ENCODE measurements at places on chromosomes 12 and 14. TPM values are rescaled to one million over a fixed set of nuclear protein-coding genes. Genes with fewer than 3 reads are reported as not detected.

The SRRM4 gene
- total RNA-seq = not detected

The GPR33 gene
- total RNA-seq = not detected

The MED13L gene
- 26.2 TPM for total RNA-seq

The MYH7 gene
- 0.01 TPM for total RNA-seq

The PTPRO gene
- 0.05 TPM for total RNA-seq

The SLC24A4 gene
- total RNA-seq = 0.40 TPM

The ART4 gene
- total RNA-seq = not detected

The KRT72 gene
- not detected for total RNA-seq

The CIT gene
- 13.1 TPM for total RNA-seq

The ENDOU gene
- not detected for total RNA-seq

The PDE3A gene
- 2.9 TPM for total RNA-seq

The CISTR gene
- not detected for total RNA-seq

The FAM186B gene
- 0.11 TPM for total RNA-seq

The GPR68 gene
- 0.30 TPM for total RNA-seq

The CLEC6A gene
- total RNA-seq = not detected

The FBXO34 gene
- 12.0 TPM for total RNA-seq

The MYO1A gene
- 0.34 TPM for total RNA-seq

The SLCO1A2 gene
- total RNA-seq = not detected

The MDGA2 gene
- total RNA-seq = not detected

The KRT71 gene
- total RNA-seq = not detected

The OR4E2 gene
- not detected for total RNA-seq

The SHMT2 gene
- total RNA-seq = 129 TPM

The GALNT4 gene
- total RNA-seq = 12.9 TPM

The ZFHX2 gene
- total RNA-seq = 0.95 TPM

The MFAP5 gene
- total RNA-seq = 0.07 TPM

The ITPR2 gene
- 1.3 TPM for total RNA-seq

The SLC38A6 gene
- total RNA-seq = 18.0 TPM

The FOXM1 gene
- total RNA-seq = 90.9 TPM
